ENCODE measurements at places on chromosomes 1 and 21. TPM values are rescaled to one million over a fixed set of nuclear protein-coding genes. Genes with fewer than 3 reads are reported as not detected.

DNA sequence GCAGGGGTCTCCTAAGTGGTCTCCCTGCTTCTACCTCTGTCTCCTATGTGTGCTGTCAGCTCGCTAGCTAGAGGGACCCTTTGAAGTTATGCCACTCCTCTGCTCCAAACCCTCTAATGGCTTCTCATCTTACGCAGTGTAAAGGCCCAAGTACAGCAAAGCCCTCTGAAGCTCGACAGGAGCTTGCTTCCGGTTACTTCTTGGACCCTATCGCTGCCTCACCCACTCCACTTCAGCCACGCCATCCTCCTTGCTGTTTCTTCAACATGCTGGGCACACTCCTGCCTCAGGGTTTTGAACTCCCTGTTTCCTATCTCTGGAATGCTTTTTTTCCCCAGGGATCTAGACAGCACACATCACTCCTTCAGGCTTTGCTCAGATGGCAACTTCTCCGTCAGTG, 102.3 kb upstream of the F3 start:
- peak; percentile 33 for DNase-seq

- DNase-seq, result no peak
Observed at GRCh38 chr1:247177755-247178154, 5.9 kb upstream of the ZNF124 start.

GRCh38 chr1:207870306-207871031, 40.5 kb downstream of the CD34 start:
- no peak for DNase-seq

GRCh38 chr1:3639397-3639911, 10.4 kb downstream of the WRAP73 start:
- no peak for DNase-seq

- no peak for DNase-seq
Observed at GRCh38 chr1:168410464-168410863, 129.8 kb downstream of the TBX19 start.

DNA sequence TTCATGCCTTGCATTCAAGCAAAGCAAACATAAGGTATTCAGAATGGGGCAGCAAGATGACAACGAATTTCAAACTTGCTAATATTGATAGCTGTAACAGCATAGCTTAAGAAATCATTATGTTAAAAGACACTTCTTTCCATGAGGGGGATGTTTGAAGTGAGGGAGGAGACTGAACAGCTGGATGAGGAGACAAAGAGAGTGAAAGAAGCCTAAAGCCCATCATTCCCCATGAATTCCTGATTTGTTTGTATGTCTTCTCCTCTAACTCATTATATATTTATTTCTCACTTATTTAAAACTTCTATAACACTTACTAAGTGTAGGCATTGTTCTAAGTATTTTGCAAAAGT, 125.2 kb upstream of the PBX1 start:
- DNase-seq, result peak; percentile 83

DNA sequence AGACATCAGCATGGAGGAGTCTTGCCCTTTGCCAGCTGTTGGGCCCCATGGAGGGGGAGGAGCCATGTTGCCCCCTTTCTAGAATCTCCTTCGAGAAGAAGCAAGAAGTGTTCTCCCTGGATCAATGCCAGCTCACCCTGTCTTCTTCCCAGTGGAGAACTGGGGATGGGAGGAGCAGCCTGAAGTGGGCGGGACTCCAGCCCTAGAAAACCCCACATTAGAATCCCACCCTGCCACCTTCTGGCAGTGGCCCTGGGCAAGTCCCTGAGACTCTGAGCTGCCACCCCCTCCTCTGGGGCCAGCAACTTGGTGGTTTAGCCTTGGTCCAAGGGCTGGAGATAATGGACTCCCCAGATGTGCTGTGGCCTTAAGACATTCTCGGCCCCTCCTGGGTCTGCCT, 51.7 kb downstream of the PAX7 start:
- no peak for DNase-seq

DNA sequence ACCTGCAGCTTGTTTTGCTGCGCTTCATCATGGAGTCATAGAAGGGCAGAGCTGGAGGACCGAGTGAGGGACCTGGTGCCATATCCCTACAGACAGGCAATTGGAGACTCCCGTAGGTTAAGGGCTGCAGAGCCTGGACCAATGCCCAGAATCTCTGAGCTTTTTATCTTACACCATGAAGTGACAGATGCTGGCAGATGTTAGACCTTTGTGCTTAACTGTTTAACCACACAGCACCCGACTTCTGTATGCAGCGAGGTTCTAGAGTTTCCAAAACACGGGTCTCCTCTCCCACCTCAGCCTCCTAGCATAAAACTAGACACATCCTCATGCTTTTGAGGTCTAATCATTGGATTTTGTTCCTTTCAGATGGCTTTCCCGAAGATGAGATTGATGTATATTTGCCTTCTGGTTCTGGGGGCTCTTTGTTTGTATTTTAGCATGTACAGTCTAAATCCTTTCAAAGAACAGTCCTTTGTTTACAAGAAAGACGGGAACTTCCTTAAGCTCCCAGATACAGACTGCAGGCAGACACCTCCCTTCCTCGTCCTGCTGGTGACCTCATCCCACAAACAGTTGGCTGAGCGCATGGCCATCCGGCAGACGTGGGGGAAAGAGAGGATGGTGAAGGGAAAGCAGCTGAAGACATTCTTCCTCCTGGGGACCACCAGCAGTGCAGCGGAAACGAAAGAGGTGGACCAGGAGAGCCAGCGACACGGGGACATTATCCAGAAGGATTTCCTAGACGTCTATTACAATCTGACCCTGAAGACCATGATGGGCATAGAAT, 47.6 kb downstream of the B3GALT5 start:
- peak; percentile 91 for DNase-seq

DNA sequence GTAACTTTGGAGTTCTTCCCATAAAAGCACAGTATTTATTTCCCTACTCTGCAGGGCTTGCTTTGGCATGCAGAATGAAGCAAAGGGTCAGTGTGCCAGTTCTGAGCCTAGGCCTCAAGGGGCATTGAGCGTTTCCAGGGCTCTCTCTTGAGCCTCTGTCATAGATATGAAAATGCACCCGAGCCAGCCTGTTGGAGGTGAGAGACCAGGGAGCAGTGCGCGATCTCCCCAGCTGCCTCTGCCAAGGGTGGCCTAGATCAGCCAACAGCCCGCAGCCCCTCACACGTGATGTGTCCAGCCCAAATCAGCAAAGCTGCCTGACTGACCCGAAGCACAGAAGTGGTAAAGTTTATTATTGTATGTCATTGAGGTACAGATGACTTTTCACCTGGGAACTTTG, 63.7 kb downstream of the TENT5C start:
- no peak for DNase-seq

GRCh38 chr1:168966636-168967035, 139.9 kb upstream of the ATP1B1 start:
- no peak for DNase-seq

- DNase-seq, result peak; percentile 98
Observed at GRCh38 chr1:234544087-234544579, 65.2 kb upstream of the TARBP1 start.

DNA sequence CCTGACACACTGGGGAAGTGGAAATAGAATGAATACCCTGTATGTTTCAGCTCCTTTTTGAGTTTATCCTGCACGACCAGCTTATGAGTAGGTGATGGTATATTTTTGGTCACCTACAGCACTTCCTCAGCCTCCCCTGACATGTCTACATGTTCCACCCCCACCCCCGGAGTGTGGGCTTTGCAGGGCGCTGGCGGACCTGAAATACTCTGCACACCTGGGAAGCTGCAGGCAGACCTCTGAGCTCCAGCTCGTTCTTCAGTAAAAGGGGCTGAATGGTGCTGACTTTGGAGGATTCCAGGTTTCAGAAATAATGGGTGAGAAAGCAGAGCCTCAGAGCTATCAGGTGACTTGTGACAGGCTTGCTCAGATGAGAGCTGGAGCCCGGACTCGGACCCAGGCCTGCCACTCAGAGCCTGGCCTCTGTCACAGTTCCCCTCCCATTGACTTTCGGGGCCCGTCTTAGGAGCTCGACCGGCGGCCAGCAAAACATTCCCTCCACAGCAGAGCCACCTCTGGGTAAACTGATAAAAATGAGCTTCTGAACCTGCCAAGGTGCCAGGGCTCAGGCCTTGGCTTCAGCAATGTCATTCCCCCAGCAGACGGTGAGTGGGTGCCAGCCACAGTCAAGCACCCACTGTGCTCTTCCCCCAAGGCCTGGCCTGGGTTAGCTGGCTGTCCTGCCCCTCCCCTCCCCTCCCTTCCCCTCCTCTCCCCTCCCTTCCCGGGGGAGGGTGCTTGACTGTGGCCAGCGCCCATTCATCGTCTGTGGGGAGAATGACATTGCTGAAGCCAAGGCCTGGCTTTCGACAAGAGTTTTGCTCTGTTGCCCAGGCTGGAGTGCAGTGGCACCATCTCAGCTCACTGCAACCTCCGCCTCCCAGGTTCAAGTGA, 30.1 kb downstream of the DOP1B start:
- no peak for DNase-seq

DNA sequence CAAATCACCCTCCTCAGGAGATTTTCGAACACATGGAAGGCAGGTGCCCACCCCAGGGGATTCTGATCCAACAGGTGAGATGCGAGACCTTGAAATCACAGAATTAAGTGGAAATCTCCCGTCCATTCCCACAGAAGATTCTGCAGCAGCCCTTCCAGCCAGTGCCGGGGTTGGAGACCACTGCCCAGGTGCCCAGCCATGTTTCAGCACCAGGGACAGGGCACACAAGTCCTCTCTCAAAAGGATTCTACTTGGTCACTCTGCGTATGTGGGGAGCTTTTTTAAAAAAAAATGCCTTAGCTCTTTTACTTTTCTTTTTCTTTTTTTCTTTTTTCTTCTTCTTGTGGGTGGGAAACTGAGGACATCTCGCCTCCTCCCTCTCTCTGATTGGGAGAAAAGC, 80.7 kb downstream of the VWA5B1 start:
- DNase-seq, result peak; percentile 58

- DNase-seq, result no peak
Observed at GRCh38 chr1:178509414-178510007, 3.4 kb upstream of the TEX35 start.

DNA sequence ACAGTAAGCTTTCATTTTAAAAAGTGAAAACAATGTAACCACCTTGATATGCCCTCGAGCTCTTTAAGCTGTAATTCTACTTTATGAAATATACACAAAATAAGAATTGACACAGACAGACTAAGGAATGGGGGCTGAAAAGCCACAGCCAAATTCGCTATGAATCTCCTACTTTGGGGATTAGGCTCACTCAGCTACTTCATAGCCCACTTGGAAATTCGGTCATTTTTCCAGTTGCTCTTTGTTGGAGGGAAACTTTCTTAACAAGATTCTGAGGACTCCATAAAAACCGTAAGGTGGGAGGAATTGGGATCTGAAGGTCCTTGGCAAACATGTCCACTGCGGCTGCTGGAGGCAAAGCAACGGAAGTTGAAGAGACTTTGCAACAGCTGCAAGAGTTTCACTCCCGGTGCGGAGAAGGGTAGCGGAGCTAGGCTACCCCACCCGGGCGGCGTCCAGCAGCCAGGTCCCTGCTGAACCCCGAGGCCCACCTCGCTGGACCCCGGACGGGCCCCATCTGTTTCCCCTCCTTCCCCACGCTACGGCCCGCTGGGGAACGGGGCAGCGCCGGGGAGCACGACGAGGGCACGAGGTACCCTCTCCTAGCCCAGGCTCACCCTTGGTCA, 634 bp downstream of the MYCBP start:
- peak; percentile 33 for DNase-seq

DNA sequence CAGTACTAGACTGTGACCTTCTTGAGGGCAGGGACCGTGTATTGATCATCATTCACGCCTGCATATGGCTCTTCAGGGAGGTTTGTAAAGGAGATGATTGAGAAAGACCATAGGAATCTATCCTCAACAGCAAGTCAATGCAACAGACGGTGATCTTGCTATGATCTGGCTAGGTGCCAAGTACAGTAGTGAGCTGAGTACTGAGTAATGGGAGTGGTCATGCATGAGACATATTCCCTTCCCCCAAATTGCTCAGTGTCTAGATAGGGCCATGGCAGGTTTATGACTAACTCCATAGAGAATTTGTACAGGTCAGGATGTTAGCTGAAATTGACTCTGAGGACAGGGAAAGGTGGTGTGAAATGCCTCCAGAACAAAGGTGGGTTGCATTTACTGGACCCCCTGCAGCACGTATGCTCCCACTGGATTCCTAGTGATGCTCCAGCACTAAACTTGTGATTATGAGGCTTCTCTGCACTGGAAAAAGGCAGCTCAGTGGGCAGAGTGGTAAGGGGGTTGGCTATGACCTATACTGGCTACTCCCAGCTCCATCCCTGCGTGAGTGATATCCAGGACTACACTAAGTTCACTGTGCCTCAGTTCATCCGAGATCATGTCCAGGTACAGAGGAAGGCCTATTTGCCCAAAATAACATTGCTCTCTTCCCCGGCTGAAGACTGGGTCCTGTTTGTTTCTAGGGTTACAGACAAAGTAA, 37.2 kb downstream of the KCNJ6 start:
- DNase-seq, result no peak

- DNase-seq, result peak; percentile 32
Observed at GRCh38 chr21:34693192-34693810, 24.5 kb downstream of the CLIC6 start.

- DNase-seq, result peak; percentile 21
Observed at GRCh38 chr1:117231748-117232373, 21.1 kb upstream of the VTCN1 start.

DNA sequence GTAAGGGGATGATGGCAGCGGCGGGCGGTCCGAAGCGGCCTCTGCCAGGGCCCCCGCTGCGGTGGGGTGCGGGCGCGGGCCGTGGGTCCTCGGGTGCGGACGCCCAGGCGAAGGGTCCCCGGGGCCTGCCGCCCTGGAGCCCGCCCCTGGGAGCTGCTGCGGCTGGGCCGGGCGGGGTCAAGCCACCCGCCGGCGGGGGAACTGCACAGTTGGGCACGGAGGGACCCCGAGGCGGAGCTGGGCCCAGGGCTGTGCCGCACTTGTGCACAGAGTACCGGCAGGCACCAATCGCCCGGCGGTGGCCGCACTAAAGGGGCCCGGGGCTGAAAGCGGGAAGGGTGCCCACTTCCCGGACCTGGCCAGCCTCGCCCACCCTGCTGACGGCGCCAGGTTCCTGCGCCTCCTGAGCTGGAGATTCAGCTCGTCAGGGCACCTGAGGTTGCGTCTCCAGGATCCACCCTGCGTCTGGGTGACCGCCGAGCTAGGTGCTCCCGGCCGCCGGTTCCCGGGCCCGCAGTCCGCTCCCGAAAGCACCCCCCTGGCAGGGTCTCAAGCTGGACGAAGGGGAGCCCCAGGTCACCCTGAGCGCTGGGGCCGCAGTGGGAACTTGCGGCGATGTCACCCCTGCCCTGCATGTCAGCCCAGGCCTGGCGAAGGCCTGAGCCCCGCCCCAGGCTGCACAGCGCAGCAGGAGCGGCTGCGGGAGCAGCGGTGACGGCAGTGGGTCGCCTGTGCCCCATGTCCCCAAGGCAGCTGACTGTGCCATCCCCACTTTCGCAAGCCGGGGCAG, 56.7 kb upstream of the ETV3 start:
- no peak for DNase-seq

- DNase-seq, result no peak
Observed at GRCh38 chr1:163772246-163772645, 450.5 kb downstream of the NUF2 start.

GRCh38 chr1:12249181-12249580, 19.4 kb downstream of the VPS13D start:
- no peak for DNase-seq

GRCh38 chr1:198449261-198449660, 91.2 kb downstream of the ATP6V1G3 start:
- DNase-seq, result peak; percentile 22

Gene ARHGEF10L
- total RNA-seq, result 43.4 TPM

Gene TNFRSF14
- total RNA-seq, result 67.4 TPM

Gene DCST1
- 0.20 TPM for total RNA-seq

Gene RAP1GAP
- 14.6 TPM for total RNA-seq

Gene TFF3
- 23.9 TPM for total RNA-seq

Gene HTR1D
- 0.18 TPM for total RNA-seq

Gene HPDL
- total RNA-seq, result 0.80 TPM

Gene ZNF593
- total RNA-seq, result 32.8 TPM

Gene RHBG
- total RNA-seq, result 0.18 TPM

Gene FMOD
- total RNA-seq, result 93.4 TPM
